ENCODE measurements at places on chromosomes 6 and 20.

DNA sequence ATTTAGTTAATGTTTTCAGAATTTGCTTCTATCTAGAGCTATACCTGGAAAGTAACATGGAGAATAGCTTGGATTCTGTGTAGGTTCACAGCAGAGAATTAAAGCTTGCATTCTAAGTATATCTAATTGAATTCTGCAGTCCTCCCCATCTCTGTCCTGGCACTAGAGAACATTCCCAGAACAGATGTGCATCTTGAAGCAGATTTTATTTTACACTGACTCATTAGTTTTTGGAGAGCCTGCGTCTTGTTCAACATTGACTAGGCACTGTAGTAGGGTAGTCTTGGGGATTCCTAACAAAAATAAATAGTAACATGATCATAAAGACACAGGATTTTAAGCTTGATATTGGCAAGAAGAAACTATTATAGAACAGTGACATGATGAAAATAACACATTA lies 36.2 kb upstream of the BAG2 start:
- DNase-seq: peak; percentile 8

GRCh38 chr20:19110881-19111460 lies 101.5 kb upstream of the SLC24A3 start:
- peak; percentile 77 for DNase-seq

- no peak for DNase-seq
Measured at GRCh38 chr6:43963203-43963602, 164.0 kb downstream of the MRPL14 start.

GRCh38 chr6:3526962-3527650 lies 70.3 kb upstream of the SLC22A23 start:
- DNase-seq: no peak

GRCh38 chr20:57402206-57403125 lies 11.3 kb downstream of the RBM38 start:
- no peak for DNase-seq

DNA sequence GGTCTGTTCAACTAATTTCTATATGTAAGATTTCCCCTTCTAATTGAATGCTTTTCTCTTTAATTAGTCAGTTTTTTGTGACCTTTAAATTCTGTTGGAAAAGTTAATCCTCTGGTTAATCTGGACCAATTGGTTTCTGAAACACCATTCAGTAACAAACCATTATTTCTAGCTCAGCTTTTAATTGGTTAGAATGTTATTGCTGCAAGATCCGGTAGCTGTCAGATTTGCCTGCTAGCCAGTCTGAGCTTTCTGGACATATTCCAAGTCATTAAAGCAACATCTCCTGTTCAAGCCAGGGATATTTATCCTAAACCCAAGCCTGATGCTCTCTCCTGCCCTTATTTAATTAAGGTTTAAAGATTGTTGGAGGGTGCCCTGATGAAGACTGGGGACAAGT lies 55.1 kb upstream of the FBXL4 start:
- peak; percentile 56 for DNase-seq

DNA sequence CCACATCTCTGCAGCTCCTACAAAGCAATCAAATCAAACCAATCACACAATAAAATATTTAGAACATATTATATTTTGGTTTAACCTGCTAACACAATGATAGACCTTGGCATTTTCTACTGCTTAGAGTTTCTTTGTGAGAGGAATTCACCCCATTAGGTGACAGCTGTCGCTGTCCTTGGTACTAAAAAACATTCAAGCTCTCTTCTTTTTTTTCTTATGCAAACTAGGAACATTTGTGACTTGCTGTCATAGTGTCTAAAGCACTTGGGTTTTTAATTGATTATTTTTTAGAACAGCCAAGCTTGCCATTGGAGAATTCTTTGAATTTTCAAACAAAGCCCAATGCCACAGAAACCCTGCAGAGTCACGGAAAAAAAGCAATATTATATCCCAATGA lies 46.4 kb downstream of the CNR1 start:
- DNase-seq: no peak

- no peak for DNase-seq
Measured at GRCh38 chr6:63802606-63803206, 167.1 kb downstream of the PHF3 start.

GRCh38 chr6:41960028-41960427 lies 18.4 kb upstream of the CCND3 start:
- DNase-seq: no peak

DNA sequence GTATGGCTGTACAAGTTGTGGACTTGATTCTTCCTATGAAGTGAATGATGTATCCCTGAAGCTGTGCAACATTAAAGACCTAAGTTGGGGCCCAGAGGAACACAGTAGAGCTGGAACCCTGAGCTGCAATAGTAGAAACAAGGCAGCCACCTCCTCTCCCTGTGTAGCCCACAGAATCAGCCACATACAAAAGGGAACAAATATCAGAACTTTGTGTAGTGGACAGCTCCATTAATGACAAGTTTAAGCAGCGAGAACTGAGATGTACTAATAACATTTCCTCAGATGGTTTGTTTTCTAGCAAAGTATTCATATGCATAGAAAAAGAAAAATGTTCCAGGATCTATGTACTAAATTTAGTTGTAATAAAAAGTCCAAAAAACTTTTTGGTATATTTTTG lies 19.2 kb downstream of the PHACTR1 start:
- no peak for DNase-seq

GRCh38 chr20:40110311-40110831 lies 578.7 kb downstream of the MAFB start:
- no peak for DNase-seq

GRCh38 chr6:90095788-90096187 lies 200.9 kb downstream of the BACH2 start:
- no peak for DNase-seq

- peak; percentile 90 for DNase-seq
Measured at GRCh38 chr20:3045816-3046676, at the start of gene MRPS26. Gene MRPS26, plus strand, starts transcription at chr20:3046052. Its CDS starts 17 bp downstream, at chr20:3046069.

DNA sequence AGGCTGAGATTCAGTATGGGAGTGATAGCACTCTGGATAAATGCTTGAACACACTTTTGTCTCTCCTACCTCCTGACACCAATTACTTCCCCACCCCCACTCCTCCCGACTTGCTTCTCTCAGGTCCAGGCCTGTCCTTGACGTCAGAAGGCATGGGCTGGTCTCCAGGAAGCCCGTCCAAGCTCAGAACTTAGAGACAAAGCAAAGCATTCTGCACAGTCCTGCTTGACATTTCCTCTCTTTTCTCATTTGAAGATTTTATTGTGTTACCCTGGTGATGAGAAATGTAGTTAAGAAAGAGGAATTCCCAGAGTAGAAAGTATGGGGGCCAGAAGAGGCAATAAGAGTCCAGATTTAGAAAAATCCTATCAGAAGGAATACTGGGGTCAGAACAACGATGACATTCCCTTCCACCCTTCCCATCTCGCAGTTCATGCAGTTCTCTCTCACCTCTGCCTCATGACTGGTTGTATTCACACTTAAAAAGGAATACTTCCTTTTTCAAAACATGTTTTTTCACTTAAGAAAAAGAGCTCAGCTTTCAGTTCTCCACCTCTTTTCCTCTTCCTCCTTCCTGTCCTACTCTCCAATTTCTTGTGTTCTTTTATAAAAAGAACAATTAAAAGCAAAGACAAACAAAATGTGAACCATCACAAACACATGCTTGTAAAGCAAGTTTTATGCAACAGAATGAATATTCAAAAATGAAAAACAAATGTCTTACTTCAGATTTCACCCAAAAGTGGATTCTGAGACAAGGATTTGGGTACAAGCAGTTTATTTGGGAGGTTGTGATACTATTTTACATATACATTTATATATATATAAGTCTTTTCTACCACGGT lies 18.5 kb upstream of the FAM184A start:
- DNase-seq: no peak

DNA sequence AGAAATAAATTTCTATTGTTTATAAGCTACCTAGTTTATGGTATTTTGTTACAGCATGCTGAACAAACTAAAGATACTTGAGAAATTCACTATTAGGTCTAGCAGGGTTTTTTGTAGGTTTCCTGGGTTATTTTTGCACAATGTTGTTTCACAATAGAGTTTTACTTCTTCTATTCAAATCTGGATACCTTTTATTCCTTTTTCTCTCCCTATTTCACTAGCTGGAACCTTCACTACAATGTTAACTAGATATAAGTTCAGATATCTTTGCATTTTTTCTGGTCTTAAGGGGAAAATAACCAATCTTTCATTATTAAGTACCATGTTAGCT lies 237.7 kb upstream of the CITED2 start:
- DNase-seq: no peak

DNA sequence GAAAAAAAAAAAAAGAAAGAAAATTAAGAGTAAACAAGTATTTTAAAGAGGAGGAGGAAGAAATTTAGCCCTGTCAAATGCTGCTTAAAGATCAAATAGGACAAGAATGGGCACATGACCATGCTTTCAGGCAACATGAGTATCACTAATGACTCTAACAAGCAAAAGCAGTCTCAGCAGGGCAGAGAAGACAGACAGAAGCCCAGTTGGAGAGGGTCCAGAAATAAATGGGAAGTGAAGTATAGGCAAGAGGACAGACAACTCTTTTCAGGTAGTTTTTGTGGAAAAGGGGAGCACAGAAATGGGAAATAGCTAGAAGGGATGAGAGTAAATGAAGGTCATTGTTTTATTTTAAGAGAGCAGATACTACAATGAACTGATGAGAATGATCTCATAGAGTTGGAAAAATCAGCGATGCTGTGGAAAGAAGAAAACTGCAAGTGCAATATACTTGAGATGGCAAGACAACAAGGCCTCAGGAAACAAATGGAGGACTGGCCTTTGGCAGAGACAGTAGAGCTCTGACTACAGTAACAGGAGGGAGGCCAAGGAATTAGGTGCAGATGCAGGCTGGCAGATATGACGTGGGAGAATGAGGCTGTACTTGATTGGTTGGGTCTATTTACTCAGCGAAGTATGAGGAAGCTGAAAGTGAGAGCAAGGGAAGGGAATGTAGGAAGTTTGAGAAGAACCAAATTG lies 40.3 kb downstream of the KIF6 start:
- DNase-seq: no peak

- DNase-seq: no peak
Measured at GRCh38 chr6:42316981-42317380, 99.3 kb upstream of the MRPS10 start.

DNA sequence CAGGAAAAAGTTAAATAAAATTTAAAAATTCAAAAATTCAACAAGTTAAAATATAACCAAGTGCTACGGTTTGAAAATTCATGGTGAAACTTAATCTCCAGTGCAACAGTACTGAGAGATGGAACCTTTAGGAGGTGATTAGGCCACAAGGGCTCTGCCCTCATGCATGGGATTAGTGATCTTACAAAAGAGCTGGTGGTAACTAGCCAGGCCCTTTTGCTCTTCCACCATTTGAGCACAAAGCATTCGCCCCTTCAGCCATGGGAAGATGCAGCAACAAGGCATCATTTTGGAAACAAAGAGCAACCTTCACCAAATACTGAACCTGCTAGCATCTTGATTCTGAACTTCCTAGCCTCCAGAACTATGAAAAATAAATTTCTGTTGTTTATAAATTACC lies 80.9 kb downstream of the RNGTT start:
- no peak for DNase-seq

- no peak for DNase-seq
Measured at GRCh38 chr6:47592131-47592840, 106.1 kb upstream of the ADGRF4 start.

- DNase-seq: no peak
Measured at GRCh38 chr6:33983109-33983716, 162.7 kb downstream of the GRM4 start.

DNA sequence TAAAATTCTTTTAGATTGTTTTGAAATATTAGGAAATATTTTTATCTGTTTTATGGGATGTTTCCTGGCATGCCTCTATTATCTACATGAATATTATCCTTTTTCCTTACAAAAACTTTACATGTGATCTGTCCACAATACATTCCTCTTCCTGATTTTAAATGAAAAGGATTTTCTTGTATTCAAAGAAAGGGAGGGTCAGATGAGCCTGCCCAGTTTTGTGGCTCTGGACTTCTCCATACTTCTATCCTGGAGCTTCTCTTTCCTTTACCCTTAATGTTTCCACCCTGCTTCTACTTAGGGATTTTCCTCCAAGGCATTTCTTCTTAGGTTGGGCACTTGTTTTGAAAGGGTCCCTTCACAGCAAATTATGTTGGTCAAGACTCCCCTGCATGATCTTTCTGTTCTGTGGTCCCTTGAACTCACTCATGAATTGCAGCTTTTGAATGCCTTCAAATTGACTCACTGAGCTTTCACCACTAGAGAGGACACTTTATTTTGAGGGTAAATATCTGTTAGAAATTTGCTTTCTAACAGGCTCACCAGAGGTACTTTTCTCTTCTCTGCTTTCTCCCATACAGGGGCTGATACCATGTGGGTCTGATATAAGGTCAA lies 104.9 kb downstream of the CENPW start:
- DNase-seq: no peak

- no peak for DNase-seq
Measured at GRCh38 chr6:39386487-39386886, 64.0 kb upstream of the KCNK16 start.

GRCh38 chr6:124443541-124443940 lies 518.7 kb upstream of the RNF217 start:
- no peak for DNase-seq

GRCh38 chr6:137941995-137942394 lies 74.9 kb downstream of the TNFAIP3 start:
- no peak for DNase-seq

DNA sequence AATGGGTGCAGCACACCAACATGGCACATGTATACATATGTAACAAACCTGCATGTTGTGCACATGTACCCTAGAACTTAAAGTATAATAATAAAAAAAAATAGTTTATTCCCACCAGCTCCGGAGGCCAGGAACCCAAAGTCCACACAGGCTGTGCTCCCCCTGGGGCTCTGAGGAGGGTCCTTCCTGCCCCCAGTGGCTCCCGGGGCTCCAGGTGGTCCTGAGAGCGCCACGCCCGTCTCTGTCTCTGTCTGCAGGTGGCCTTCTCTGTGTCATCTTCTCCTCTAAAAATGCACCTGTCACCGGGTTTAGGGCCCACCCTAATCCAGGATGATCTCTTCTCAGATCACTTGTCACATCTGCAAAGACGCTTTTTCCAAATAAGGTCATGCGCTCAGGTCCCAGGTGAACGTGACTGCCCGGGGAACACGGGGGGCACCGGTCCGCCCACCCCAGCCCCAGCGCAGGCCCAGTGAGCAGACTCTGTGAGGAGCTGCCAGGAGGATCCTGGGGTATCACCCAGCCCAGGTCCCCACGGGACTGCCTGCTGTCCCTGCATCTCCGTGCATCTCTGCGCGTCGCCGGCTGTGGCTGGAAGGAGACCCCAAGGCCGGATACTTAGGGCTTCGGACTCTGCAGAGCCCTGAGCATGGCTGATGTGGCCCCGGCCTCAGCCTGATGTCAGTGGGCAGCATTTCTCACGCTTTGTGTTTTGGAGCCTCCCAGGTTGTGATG lies 11.8 kb downstream of the SLCO4A1 start:
- no peak for DNase-seq

- DNase-seq: no peak
Measured at GRCh38 chr6:145506565-145506964, 228.8 kb downstream of the EPM2A start.

GRCh38 chr6:35993150-35993549 lies 31.3 kb downstream of the SLC26A8 start:
- no peak for DNase-seq

GRCh38 chr6:99894815-99895214 lies 99.2 kb downstream of the MCHR2 start:
- DNase-seq: no peak

GRCh38 chr20:48393737-48394314 lies 434.0 kb downstream of the PREX1 start:
- DNase-seq: no peak

All from NCI-H524 (cell line).